ENCODE measurements at places on chromosomes 16 and 17.

DNA sequence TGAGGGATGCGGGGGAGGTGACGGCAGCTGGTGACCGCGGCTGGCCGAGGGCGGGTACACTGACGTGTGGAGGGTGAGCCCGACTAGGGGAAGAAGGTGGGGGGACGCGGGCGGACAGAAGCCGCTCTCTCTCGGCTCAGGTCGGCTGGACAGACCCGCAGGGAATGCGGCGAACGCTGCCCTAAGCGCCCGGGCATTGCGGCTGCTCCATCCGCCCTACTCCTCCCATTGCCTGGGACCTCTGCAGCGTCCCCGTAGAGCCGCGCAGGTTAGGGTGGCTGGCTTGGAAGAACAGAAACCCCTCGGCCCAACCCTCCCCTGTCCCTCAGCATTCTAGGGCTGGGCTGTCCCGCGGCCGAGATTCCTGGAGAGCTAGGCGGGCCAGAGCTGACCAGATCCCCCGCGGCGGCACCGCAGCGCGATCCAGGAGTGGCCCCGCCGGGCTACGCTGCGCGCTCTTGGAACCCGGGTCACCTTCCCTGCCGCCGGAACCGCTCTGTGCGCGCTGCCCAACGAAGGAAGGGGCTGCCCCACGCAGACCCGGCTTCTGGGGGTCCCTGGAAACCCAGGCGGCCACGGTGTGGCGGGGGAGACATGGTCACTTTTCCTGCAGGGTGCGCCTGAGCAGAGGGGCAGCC lies 3.0 kb downstream of the DLX4 start:
- DNase-seq = no peak

- DNase-seq = no peak
Observed at GRCh38 chr16:81632392-81633146, 146.5 kb upstream of the PLCG2 start.

DNA sequence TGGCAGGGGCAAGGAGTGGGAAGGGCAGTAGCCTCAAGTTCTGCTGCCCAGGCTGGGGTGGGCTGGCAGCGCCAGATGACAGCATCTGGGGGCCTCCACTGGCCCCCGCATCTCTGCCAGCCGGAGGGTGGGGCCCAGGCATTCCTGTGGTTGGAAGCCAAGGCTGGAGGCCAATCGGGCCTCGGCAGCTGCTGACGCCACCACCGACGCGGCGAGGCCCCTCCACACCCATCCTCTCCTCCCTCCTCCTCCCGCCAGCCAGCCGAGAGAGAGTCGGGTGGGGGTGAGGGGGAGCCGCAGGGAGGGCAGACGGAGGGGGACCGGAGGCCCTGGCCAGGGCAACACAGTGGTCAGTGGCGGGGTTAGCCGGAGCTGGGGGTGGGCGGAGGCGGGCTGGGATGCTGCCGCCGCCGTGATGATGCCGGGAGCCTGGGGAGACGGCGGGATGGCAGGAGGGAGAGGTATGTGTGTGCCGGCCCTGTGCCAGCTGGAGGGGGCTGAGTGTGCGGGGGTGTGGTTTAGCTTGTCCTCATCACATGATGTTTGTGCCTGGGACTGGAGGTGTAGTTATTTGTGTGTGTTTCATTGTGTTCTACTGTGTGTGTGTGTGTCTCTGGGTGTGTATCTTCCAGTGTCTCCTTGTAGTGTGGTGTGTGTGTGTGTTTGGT lies 36.6 kb downstream of the ARHGAP23 start:
- DNase-seq = peak; percentile 87

GRCh38 chr16:71406724-71407123 lies 35.1 kb downstream of the TLE7 start:
- no peak for DNase-seq

- DNase-seq = no peak
Observed at GRCh38 chr17:68011199-68011665, 15.0 kb upstream of the C17orf58 start.
